BJ (cell line): ENCODE measurements at places on chromosomes 3 and 15.
A peak's percentile ranks its signal among the peaks of the same experiment; 100 is the strongest.

- no peak for DNase-seq
These were observed 35.1 kb upstream of the CCDC80 start for GRCh38 chr3:112675943-112676535.

GRCh38 chr3:109098079-109098644 lies 19.8 kb downstream of the MORC1 start:
- DNase-seq, result no peak

- no peak for DNase-seq
These were observed 18.0 kb upstream of the CEP152 start for GRCh38 chr15:48828906-48829305.

- no peak for DNase-seq
These were observed 1.5 kb downstream of the SMAD6 start for GRCh38 chr15:66703540-66703941.

DNA sequence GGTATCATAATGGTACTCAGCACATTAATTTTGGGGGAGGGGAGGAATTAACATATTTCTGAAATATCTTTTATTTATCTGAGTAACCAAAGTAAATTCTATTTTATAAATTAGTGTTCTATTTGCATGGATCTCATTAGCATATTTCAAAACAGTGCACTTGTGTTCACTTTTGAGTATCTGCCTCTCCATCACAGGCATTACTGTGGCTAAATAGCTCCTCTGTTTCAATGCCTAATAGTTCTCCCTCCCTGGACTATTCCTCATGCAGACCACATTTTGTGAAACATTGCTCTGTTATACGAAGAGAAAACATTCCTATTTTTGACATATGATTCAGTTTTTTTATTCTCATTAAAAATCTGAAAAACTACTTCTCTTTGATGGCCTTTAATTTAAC lies 1127.8 kb downstream of the TUSC7 start:
- DNase-seq, result no peak

DNA sequence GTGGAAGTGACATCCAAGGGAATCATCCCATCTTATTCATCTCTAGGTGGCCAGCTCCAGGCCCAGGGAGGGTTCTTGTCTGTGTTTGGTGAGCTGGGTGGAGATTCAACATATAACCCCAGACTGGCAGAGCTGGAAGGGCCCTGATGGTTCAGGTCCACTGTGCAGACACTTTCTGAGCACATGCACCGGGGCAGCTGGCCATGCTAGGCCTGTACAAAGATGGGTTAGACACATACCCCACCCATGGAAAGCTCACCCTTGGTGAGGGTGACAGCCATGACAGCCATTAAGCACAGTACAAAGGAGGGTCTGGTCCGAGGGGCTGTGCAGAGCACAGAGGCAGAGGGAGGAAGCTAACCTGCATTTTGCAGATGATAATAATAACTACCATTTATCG lies 100.4 kb downstream of the CORO2B start:
- no peak for DNase-seq

DNA sequence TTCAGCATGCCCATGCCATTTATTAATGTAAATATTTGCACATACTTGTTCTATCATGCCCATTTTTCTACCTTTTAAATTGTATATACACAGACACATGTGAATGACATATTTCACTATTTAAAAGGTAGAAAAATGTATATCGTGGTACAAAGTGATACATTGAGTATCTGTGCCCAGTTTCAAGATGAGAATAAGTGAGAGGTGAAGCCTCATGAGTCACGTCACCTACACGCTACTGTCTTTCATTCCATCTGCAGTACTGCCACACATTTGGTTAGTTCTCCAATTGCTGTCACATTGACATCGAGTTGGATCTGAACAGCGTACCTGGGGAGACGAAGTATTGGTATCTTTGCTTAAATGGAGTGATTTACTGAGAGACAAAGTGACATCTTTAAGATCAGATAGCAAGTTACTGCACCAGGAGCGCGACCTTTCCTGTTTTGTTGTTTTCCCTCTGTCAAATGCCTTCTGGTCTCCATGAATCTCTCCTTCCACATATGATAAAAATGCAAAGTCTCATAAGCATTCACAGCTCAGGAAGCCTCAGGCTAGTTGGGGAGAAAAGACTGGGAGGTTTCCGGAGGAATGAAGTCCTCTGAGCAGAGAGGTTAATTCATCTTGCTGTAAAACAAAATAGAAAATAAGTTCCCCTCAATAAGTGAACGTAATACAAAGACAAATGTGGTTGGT lies 12.0 kb downstream of the GREM1 start:
- no peak for DNase-seq

DNA sequence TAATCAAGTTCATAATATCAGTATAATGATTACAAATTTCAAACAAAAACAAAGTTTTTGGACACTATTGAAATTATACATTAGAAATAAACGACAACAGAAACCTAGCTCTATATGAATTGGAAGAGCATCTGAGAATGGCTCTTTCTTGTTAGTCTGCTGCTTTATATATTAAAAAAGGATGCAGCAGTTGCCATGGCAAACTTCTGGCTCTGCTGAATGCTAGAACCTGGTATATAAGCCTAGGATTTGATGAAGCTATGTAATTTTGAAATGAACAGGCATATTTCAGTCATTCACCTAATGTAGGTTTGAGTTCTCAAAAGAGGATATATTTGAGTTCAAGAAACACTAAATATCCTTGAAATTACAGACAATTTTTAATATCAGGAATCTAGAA lies 252.7 kb upstream of the KCNMB2 start:
- no peak for DNase-seq

DNA sequence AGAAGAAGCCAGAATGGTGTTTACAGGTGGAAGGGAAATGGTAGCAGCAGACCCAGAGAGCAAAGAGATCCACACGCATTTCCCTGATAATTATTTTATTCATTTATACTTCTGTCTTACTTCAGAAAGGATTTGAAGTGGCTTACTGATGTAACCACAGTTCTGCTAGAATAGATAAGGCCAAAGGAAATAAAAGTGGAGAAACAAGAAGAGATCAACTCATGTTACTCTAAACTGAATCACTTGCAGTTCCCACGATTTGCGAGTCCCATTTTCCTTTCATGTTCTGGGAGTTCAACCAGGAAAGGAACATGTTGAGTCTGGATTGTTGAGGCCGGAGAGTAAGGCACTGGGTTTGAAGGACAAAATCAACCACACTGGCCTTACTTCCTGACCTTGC lies 151.8 kb downstream of the MYRIP start:
- DNase-seq, result no peak

DNA sequence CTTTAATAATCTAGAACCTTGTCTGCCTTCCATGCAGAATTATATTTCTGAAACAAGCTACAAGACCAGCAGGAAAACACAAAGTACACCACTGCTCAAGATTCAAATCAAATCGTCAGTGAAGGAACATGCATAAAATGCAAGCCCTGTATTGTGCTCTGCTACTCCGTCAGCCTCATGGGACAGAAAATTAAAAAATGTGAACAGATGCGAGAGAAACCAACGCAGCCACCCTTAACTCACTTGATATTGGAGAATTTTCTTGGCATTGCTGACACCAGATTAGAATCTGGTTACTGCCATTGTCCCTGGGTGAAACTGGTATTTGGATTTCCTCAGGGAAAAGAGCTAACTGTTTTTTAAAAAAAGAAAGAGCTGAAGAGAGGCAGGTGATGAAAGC lies 23.6 kb downstream of the ANXA2 start:
- DNase-seq, result no peak

GRCh38 chr3:45677033-45677446 lies 12.2 kb upstream of the SACM1L start:
- DNase-seq, result peak; percentile 70
